ENCODE measurements at places on chromosomes 1 and 21.

DNA sequence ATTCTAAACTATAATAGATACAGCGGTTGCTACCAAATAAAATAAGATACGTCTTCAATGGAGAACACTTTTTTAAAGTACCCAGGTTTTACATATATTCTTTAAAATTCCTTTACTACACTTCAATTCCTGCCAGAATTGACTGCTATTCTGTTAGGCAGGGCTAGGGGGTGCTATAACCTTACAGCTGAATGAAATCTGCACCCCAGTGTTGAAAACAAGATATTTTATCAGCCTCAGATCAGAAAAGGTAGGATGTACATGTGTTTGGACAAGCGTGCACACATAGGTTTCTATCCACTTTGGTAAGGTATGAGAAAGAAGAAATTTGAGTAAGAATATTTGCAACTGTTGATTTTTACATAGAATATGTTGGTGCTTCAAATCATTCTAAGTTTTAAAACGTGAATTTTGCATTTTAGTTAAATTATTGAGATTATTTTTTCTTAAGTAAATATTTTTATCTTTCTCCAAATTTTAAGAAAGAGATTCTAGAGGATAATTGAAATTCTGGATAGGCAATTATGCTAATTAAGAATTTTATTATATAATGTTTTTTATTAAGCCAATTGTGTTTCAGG lies 490.8 kb upstream of the ADGRL4 start:
- peak; percentile 34 for DNase-seq

DNA sequence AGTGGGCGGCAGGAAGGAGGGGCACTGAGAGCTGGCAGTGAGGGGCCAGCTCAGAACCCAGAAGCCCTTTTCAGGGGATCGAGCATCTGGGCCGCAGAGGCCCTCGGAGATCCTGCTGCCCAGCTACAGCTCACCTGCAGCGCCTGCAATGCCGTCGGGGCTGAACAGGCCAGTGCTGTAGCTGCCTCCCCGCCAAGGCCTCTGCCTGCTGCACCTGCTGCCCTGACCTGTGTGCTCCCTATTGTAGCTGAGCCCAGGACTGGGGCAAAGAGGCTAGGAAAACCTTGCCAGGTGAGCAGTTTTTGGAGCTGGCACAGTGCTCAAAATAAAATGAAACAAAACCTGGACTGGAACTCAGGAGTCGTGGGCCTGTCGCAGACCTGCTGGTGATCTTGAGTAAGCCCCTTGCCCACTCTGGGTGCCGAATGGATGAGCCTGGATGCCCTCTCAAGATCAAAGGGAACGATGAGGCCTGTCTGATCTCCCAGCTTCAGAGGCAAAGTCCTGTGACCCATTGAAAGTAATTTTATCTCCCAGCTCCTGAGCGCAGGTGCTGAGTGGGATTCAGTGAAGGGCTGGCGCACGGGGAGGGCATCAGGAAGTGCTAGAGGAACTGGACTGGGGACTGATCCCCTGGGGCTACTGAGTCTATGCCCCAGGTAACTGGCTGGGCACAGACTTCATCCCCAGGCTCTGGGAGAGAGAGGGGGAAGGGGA lies 154.6 kb downstream of the FOXD2 start:
- DNase-seq, result no peak

DNA sequence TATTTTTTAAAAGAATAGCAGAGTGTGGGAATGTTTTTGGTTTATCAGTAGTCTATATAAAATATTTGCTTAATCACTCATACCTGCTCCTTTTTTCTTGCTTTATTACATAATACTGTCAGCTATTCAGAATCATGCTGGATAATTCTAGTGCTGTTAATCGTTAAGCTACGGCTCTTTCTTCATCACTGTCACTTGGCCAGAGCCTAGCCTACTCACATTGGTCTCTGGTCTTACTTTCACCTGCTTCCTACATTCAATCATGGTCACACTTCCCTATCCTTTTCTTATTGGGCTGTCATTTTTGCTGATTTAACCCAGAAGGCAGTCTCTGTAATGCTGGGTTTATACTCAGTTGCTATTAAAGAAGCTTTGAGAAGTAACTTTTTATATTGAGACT lies 2.5 kb downstream of the KLHL20 start:
- DNase-seq, result no peak

DNA sequence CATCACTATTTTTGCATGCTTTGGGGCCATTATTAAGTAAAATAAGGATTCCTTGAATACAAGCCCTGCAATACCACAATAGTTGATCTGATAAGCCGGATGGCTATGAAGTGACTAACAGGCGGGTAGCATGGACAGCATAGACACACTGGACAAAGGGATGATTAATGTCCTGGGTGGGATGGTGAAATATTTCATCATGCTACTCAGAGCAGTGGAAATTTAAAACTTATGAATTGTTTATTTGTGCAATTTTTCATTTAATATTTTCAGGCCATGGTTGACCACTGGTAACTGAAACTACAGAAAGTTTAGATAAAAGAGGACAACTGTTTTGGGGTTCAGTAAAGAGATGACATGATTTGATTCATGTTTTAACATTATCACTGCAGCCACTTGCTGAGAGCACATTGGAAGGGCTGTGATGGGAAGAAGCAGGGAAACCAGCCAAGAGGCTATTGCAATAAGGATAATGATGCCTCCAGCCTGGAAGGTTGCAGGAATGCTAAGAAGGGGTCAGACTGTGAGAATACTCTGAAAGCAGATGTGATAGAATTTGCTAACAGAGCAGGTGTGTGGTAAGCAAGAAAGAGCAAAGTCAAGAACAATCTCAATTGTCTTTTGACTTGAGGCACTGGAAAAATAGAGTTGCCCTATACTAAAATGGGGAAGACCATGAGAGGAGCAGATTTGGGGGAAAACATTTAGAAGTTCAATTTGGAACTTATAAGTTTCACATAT lies 62.5 kb upstream of the TNFSF4 start:
- peak; percentile 92 for DNase-seq

DNA sequence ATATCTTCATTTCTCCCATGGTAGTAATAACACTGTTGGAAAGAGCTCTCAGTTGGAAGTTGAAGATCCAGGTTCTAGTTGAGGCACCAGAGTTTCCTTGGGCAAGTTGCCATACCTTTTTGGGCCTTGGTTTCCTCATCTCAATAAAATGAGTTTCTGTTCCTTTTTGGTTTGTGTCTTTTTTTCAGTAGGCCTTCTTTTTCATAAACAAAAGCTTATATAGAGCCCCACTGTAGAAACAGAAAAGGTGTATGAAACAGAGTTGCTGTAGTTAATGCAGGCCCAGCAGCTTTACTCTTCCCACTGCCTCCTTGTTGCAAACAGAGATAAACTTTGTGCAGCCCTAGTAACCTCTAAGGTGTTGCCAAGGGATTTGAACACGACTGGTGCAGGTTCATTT lies 41.7 kb downstream of the WNT4 start:
- no peak for DNase-seq

DNA sequence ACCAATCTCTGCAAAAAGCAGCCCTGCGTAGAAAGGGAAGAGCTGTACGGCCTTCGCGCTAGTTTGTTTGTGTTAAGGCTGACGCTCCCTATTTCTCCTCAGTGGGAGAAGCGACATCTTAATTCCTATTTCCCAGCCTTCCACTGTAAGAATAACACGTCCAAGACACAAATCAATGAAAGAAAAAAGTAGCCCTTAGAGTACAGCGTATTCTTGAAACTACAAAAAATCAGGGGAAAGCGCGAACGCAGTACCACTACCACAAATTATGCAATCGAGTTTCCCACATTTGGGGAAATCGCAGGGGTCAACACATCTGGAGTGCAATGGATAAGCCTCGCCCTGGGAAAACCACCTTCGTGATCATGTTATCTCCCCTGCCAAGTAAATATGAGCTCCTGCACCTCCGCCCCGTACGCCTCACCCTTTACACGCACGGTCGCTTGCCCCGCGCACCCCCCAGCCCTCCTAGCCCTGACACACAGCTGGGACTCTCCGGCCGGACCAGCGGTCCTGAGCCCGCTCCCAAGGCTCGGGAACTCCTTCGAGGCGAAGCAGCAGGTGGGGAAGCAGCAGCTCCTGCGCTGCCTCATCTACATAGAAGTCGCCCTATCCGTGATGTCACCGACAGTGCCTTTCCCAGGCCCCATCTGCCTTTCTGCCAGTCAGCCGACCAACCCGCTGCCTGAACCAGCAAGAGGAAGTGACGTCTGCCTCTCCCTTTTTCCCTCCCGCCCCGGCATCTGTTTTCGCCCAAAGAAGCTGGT lies 94.7 kb downstream of the PPIAL4G start:
- DNase-seq, result peak; percentile 92

DNA sequence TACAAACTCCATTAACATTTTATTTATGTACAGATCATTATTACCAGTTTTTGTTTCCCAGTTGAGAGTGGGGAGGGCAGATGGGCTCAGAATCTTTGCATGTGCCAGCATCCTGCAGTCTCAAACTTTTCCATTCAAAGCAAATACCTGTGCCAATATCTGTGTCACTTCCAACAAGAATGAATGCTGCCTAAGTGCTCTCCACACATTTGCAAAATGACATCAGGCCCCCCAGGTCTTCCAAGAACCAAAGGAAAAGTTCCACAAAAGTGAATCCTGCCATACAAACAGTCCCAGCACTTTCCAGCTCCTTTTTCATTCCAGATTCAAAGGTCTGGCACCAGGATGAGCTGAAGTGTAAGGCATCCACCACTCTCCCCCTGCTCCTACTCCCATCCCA lies 1.7 kb upstream of the TIE1 start:
- no peak for DNase-seq

- peak; percentile 57 for DNase-seq
These were observed 81.6 kb upstream of the LRRC8D start for GRCh38 chr1:89739013-89739843.

DNA sequence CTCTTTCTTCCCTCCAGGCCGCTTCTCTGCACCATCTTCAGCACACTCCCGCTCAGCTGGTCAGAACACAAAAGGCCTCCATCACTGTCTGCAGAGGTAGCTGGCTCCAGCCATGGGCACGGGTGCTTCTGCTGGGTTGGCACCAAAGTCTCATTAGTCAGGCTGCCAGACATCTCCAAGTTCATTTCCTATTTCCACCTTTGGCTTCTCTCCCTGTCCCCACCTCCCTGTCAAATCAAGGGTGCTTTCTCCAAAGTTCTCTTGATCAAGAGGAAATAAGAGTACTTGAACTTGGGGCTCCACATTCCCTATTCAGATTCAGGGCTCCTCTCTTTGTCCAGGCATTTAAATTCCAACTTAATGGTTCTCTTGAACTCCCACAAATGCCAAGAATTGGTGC lies 33.9 kb upstream of the GRIK3 start:
- DNase-seq, result no peak

DNA sequence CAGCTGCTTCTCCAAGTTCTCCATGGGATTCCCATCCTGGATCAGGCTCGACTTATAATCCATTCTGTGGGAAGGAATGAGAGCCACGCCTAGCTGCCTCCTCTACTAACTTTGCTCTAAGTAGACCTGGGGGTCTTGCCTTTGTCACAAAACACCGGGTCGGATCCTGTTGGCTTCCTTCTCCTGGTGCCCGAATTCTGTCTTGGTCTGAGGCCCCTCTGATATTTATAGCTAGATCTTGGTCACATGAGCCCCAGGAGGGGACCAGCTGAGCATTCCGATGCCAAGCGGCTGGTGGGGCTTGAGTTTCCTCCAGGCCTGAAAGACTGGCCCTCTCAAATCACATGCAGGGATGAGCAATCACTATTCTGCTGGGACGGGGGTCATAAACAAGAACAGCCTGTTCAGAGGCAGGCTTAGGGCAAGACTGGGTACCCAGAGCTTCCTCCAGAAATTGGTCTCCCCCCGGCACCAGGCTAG lies at the start of gene TRIM63:
Gene TRIM63 (minus strand): TSS at position 199 of the 480 bp plus-strand sequence. CDS start 136 bp downstream, at position 63.
- DNase-seq, result no peak

- DNase-seq, result no peak
These were observed 35.3 kb upstream of the POFUT2 start for GRCh38 chr21:45322960-45323461.

DNA sequence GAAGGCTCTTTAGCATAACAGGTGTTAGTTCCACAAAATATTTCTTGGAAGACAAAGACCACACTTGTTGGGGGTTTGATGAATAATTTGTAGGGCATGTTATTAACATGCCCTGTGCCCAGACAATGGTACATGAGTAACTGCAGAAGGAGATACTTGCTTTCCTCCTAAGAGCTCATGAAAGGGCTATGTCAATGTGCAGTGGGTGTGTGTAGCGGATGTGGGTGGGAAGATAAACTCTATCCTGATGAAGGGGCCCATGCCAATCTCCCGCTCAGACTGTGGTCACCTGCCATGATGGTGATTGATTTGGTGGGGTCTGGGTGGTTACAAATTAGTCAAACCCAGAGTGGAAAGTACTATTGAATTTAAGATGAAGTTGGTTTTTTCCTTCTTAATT lies 69.8 kb upstream of the DNAH14 start:
- DNase-seq, result no peak

GRCh38 chr1:21669258-21670058 lies at the start of gene RAP1GAP:
Gene RAP1GAP, minus strand, starts transcription at chr1:21669357. Its CDS starts 49,325 bp downstream, at chr1:21620032.
- DNase-seq, result no peak

GRCh38 chr1:22325531-22326371 lies 125.9 kb upstream of the ZBTB40 start:
- no peak for DNase-seq

GRCh38 chr1:164683235-164683634 lies 124.3 kb downstream of the PBX1 start:
- no peak for DNase-seq

- DNase-seq, result no peak
These were observed 202.7 kb downstream of the RHOU start for GRCh38 chr1:228937851-228938536.

DNA sequence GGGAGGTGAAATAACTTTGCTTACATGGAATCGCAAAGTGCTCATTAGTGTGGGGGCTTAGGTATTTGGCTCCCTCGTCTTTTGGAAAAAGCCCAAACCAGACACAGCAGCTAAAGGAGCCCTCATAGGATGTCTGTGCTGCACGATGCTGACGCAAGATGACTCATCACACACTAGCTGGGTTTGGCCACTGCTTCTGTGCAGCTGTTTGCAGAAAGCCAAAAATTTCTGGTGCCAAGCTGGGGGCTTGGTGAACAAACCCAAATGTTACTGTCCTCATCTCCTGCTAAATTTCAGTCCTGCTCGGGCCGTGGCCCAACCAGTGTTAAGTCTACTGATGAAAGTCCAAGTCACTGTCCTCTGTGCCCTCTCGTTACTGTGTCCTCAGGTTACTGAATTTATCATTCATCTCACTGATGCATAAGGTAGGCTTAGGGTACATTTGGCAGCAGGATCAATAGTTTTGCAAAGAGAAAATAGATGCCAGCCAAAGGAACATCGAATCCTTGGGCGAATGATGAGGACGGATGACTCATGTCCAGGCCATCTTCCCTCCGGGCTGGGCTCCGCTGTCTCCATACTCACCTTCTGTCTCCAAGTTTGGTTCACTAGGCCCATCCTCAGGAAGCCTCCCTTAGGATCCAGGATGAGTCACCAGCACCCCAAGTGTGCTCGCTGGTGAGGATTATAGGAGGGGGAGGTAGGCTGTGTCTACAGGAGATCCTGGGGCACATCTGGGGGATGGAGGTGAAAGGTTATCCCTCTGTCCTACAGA lies 177.7 kb downstream of the ADSS2 start:
- DNase-seq, result peak; percentile 100

DNA sequence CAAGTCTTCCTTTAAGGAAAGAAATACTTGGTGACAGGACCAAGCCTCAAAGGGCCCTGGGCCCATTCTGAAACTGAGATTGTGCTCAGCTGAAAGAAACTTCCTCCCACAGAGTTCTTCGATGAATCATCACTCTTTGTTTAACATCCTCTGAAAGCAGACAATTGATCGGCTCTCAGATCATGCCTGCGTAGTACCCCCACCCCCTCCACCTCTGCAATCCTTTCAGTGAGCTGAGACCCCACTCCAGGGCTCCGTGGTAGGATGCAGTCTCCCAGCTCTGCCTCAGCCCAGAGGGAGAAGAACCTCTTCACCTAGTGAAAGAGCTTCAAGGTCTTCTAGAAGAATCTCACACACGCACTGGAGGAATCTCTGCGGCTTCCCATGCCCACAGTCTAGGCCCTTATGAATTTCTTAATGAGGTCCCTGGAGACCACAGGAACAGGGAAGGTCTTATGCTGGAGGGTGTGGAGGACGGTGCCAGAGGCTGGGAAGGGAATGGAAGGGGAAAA lies 104.9 kb upstream of the SOD1 start:
- DNase-seq, result peak; percentile 49
